Omental fat pad (tissue), 4 donors: ENCODE measurements at places on chromosomes 5 and 9.

DNA sequence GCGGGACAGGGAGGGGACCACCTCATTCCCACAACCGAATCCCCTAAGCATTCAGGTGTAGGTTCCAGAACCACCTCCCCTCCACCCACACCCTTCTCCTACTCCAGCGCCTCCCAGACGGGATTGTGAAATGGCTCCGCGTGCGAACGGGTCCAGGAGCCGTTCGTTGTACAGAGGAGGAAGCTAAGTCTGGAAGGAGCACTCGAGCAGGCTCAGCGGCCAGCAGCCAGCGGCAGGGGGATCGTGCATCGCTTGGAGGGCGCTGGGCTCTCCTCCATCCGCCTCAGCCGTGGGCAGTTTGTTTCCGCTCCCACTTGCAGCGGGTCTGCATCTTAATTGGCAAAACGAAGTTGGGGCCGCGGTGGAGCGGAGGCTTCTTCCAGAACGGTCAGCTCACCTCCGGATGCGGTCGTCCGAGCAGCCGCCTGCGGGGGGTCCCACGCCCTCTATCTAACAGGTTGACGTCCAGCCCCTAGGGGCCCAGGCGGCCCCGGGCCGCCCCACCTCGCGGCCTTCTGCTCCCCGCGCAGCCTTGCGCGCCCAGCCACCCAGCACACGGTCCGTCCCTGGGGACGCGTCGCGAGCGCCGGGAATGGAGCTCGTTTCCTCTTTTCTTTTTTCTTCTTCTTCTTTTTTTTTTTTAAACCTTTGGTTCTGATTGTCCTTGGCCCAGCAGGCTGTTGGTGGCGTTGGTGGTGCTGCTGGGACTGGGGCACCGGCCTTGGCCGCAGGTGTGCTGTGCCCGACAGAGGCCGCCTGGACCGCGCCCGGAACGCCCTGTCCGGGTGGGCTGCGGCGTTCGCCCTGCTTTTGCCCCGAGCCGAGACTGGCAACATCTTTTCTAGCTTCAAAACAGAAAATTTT, 3.9 kb upstream of the BARX1 start:
- no peak for DNase-seq

DNA sequence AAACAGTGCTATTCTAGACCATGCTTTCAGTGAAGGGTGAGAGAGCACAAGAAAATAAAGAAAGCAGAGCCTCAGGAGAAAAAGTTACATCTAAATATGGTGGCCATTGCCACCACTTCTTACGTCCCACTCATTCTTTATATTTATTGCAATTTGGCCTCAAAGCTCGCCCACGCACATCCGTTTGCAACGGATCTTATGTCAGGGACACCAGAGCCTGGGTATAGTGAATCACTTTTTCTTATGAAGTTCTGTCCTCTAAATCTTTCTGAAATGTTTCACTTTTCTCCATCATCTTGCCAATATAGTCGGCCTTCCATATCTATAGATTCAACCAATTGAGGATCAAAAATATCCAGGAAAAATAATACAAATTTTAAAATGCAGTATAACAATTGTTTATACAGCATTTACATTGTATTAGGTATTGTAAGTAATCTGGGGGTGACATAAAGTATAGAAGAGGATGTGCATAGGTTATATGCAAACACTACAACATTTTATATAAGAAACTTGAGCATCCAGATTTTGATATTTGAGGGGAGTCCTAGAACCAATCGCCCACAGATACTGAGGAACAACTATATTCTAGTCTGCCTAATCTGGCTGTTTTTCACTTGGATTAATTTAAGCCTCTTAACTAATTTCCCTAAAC, 35.2 kb downstream of the GOLPH3 start:
- no peak for DNase-seq

GRCh38 chr5:142057697-142058056, 44.9 kb upstream of the GNPDA1 start:
- DNase-seq, result no peak

- no peak for DNase-seq
Observed at GRCh38 chr5:108379722-108380530, 2.0 kb downstream of the FBXL17 start.

DNA sequence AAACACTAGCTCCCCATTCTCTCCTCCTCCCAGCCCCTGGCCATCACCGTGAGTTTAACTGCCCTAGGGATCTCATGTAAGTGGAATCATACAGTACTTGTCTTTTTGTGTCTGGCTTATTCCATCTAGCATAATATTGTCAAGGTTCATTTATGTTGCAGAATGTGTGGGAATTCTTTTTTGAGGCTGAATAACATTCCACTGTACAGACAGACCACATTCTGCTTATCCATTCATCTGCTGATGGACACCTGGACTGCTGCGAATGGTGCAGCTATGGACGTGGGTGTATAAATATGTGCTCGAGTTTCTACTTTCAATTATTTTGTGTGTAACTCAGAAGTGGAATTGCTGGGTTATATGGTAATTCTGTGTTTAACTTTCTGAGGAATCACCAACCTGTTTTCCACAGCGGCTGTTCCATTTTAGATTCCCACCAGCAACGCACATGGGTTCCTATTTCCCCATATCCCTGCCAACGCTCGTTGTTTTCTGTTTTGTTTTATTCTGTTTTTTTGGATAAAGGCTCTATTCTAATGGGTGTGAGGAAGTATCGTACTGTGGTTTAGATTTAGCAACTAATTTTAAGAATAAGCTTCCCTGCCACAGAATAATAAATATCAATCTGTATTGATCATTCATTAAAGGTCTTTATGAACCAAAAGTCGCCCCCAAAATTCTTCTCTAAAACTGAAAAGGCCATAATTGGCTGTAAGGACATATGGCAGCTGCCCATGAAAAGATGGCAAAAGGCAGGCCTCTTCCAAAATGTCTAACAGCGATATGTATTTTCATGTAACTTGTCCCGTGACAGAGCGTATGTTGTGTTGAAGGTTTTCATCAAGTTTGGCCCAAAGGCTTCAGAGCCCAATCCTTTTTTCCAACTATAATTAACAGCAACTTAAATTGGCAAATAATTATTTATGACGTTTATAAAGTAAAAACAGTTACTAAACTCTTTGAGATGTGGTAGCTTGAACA, 70.3 kb downstream of the DAP start:
- DNase-seq, result no peak

GRCh38 chr9:137156567-137157375, 13.1 kb downstream of the LRRC26 start:
- no peak for DNase-seq

DNA sequence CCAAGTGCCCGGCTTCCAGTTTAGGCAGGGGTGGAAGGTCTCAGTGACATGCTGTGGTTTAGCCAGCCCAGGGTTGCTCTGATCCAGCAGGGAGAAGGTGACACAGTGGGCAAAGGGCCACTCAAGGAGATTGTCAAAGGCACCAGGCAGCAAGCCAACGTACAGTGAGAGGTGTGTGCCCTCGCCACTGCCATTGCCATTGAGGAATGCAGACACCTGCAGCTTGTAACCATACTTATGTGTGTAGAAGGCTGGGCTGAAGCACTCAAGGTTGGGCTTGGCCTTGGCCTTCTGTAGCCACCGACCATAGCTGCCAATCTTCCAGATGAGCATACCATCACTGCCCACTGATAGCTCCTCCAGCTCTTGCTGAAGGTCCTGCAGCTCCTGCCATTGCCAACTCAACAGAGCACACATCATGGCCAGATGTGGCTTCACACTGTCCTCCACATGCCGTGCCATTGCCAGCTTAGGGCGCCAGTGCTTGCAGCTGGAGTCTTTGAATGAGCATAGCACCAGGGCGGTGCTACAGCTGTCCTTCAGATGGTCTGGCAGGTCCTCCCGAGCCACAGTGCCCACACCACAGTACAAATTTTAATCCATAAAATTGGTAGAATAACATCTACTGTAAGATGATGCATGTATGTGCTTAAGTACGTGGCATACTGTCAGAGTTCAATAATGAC, 59.7 kb upstream of the HMHB1 start:
- DNase-seq, result no peak

DNA sequence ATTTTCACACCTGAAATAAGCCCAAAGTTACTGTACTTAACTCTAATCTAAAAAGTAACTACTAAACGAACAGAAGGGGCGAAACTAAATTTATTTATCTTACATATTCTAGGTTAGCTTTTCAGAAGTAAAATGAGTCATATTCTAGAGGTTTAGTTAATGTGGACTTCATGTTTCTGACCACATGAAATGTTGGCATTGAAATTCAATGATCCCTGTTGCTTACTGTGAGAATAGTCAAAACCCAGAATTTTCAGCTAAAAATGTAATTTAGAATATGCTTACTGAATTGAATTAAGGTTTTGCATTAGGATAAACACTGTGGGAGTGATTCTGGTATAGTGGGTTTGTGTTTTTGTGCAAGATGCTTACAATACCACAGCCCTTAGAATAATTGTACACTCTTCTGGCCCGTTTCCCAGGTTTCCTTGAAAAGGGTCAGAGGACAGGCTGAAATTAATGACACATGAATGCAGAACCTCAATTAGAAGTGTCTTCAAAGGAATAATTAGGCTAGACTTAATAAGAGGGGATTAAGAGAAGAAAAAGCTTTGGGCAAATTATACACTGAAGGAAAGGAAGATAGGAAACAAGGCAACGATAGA, 1.4 kb upstream of the SNX18 start:
- no peak for DNase-seq

DNA sequence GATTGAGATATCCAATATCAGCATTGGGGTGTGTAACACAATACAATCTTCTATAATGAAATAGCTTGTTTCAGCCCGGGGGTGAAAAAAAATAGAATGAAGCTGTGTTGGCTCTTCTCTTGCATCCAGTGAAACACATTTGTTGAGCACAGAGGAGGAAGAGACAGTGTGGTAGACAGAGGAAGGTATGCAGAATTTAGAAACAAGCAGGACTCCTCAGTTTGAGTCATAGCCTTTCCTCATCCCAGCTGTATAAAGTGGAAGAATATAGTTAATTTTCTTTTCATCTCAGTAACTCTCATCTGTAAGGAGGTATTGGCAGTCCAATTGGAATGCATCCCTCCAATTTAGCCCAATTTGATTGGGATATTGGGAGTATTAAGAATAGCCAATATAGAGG, 302.2 kb upstream of the VLDLR start:
- no peak for DNase-seq

- no peak for DNase-seq
Observed at GRCh38 chr9:74447451-74448193, 49.5 kb upstream of the RORB start.

GRCh38 chr5:17118631-17119030, 98.8 kb upstream of the BASP1 start:
- DNase-seq, result no peak

DNA sequence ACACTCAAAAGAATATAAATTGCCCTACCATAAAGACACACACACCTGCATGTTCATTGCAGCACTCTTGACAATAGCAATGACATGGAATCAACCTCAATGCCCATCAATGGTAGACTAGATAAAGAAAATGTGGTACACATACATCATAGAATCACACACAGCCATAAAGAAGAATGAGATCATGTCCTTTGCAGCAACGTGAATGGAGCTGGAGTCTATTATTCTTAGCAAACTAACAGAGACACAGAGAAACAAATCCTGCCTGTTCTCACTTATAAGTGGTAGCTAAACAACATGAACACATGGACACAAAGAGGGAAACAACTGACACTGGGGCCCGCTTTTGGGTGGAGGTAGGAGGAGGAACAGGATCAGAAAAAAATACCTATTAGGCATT, 2062.2 kb upstream of the CDH6 start:
- DNase-seq, result no peak

- no peak for DNase-seq
Observed at GRCh38 chr9:88628114-88628513, 93.1 kb downstream of the NXNL2 start.

GRCh38 chr9:28051559-28052503, 478.6 kb upstream of the C9orf72 start:
- no peak for DNase-seq

GRCh38 chr9:110812886-110813285, 144.3 kb downstream of the MUSK start:
- DNase-seq, result no peak

DNA sequence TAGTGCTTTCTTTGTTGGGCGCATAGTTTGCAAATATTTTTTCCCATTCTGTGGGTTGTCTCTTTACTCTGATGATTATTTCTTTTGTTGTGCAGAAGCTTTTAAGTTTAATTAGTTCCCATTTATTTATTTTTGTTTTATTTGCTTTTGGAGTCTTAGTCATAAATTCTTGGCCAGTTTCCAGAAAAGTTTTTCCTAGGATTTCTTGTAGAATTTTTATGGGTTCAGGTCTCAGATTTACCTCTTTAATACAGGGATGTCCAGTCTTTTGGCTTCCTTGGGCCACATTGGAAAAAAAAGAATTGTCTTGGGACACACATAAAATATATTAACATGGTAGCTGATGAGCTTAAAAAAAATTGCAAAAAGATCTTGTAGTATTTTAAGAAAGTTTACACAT, 122.0 kb downstream of the WDR70 start:
- DNase-seq, result no peak

- DNase-seq, result no peak
Observed at GRCh38 chr5:5629607-5629978, 207.1 kb downstream of the ICE1 start.

- DNase-seq, result no peak
Observed at GRCh38 chr5:124996023-124996763, 249.8 kb upstream of the ZNF608 start.

DNA sequence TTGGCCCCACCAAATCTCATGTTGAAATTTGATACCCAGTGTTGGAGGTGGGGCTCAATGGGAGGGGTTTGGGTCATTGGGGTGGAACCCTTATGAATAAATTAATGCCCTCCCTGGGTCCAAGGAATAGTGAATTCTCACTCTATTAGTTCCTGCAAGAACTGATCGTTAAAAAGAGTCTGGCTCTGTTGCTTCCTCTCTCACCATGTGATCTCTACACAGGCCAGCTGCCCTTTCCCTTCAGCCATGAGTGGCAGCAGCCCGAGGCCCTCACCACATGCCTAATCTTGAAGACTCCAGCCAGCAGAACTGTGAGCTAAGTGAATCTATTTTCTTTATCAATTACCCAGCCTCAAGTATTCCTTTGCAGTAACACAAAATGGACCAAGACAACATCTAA, 106.0 kb downstream of the CAAP1 start:
- DNase-seq, result no peak

- no peak for DNase-seq
Observed at GRCh38 chr5:56705217-56705616, 110.1 kb upstream of the MAP3K1 start.

DNA sequence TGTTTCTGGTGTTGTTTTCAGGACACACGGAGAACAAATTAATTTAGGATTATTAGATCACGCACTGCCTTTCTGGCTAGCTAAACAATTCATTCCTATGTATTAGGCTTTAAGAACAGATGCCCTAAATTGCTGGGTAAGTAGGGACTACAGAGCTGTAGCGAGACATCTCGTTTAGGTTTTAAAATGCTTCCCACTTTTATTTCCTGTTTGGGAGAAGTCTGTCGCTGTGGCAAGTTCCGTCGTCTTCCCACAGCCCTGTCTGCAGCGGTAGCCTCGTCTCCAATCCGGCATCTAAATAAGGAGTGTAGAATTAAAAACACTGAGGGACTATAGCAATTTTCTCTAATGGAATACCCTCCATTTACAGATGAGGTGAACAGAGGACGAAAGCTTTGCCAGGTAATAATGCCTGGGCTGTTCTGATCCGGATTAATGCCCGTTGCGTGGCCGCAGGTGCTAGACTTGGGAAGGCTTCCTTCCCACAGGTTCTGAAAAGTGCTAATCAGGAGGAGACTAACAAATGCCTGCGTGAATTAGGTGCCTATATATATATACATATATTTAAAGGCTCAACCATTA, 1.3 kb upstream of the TRIM36 start:
- no peak for DNase-seq

- DNase-seq, result no peak
Observed at GRCh38 chr9:76729980-76730737, 34.1 kb upstream of the PCA3 start.

- no peak for DNase-seq
Observed at GRCh38 chr5:56591081-56591480, 224.3 kb upstream of the MAP3K1 start.

GRCh38 chr5:124628721-124629596, 117.5 kb downstream of the ZNF608 start:
- DNase-seq, result no peak
